ENCODE measurements at places on chromosomes 16 and 17. TPM values are rescaled to one million over a fixed set of nuclear protein-coding genes. Genes with fewer than 3 reads are reported as not detected.

DNA sequence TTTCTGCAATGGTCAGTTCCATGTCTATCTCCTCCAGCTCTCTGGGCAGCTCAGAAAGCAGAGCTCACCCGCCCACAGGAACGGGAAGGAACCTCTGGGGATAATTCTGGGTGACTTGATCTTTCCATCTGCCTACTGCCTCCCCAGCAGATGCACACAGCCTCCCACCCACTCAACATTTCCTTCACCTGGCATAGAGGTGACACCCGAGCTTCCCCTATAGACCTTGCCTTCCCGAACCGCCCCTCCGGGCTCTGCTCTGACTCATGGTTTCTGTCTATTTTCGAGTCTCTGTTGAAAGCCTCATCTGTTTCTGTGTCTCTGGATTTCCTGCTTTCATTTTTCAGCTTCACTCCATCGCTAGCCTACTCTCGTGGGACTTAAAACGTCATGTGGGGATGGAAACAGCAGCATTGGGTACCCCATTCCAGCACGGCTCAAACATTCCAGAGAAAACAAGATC lies 11.4 kb downstream of the GGA3 start:
- DNase-seq, result no peak

DNA sequence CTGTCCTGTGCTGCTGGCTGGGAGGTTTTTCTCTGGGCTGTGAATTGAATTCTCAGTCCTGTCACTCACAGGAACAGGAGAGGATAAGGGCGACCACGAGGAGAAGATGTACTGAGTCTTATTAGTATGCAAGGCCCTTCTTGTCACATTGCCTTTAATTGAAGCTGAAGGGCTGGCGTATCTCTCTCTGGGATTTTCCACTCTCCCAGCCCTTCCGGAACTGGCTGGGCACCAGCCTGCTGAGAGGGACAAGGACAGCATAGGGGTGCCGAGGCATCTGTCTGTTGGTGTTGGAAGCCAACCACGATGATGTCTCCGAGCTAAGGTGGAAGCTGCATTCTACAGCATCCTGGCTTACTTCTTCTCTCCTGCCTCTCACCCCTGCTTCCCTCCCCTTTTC lies 33.2 kb downstream of the GPRC5B start:
- no peak for DNase-seq

FOXO3B gene
- total RNA-seq, result 0.88 TPM

GRCh38 chr17:61583242-61583641 lies 7.8 kb downstream of the NACA2 start:
- DNase-seq, result no peak

MYO15A gene
- total RNA-seq, result 0.25 TPM

GDPD3 gene
- 2.3 TPM for total RNA-seq

- DNase-seq, result no peak
Observed at GRCh38 chr16:85653290-85653891, 35.4 kb downstream of the GINS2 start.

PRSS8 gene
- not detected for total RNA-seq

MPHOSPH6 gene
- total RNA-seq, result 11.3 TPM

GRCh38 chr17:63156986-63157385 lies 191.0 kb downstream of the TANC2 start:
- DNase-seq, result no peak

GRCh38 chr17:59783221-59784047 lies 76.0 kb downstream of the VMP1 start:
- DNase-seq, result no peak

DNA sequence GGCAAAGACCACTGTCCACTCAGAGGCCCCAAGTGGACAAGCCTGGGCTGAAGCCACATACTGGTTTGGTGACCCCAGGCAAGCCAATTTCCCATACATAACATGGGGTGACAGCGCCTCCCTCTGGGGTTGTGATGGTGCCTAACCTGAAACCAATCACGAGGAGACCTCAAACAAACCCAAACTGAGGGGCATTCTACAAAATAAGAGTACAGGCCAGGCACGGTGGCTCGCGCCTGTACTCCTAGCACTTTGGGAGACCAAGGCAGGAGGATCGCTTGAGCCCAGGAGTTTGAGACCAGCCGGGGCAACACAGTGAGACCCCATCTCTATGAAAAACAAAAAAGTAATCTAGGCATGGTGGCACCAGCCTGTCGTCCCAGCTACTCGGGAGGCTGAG lies 3.6 kb downstream of the P2RX5 start:
- DNase-seq, result no peak

DNA sequence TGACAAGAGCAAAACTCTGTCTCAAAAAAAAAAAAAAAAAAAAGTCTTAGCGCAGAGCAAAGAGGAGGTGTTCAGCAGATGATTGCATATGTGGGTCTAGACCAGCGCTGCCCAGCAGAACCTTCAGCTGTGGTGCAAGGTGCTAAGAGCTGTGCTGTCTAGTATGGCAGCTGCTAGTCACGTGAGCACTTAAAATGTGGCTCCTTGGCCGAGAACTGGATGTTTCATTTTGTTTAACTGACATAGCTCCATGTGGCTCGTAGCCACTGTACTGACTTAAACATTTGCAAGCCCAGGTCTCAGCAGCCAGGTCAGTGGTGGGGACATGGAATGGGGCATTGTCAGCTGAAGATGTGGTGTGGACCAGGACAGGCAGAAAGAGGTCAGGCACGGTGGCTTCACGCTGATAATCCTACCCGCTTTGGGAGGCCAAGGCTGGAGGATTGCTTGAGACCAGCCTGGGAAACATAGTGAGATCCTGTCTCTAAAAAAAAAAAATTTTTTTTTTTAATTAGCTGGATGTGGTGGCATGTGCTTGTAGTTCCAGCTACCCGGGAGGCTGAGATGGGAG lies 9.2 kb downstream of the C1QTNF1 start:
- DNase-seq, result no peak

- DNase-seq, result no peak
Observed at GRCh38 chr16:27471661-27472060, 69.7 kb downstream of the IL21R start.

LGALS9 gene
- 15.2 TPM for total RNA-seq

GSG1L2 gene
- total RNA-seq, result not detected

DEXI gene
- 110 TPM for total RNA-seq

- DNase-seq, result no peak
Observed at GRCh38 chr17:44826123-44826790, 3.8 kb downstream of the GJC1 start.

- no peak for DNase-seq
Observed at GRCh38 chr16:78395035-78395434, 295.6 kb downstream of the WWOX start.

AGRP gene
- not detected for total RNA-seq

DNA sequence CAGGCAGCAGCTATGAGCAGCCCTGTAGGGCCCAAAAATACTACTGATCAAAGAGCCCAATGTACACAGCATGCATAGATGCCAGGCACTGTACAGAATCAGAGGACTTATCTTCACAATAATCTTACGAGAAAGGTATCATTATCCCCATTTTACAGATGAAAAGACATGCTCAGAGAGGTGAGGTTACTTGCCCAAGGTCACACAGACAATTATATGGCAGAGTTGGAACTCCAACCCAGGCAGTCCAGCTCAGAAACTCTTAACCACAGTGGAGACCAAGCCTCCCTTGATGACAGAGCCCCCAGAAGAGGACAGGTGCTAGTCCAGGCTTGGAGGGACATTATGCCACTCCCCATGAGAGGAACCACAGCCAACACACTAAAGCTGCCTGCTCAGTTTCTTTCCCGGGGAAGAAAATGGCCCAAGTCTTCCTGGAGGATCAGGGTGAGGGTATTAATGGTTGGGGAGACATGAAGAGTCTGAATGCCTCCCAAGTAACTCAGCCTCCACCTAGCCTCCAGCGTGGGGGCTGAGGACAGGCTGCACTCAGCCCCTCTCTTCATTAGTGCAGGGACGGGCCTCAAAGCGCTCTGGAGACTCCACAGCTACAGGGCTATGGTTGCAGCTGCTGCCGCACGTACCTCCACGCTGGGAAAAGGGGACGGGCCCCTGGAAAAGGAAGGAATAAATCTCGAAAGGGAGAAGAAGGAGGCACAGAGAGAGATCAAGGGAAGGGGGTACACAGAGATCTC lies 826 bp downstream of the UNC119 start:
- no peak for DNase-seq

TEX19 gene
- not detected for total RNA-seq

GRCh38 chr17:17714261-17714866 lies 33.1 kb downstream of the RAI1 start:
- DNase-seq, result no peak

GRCh38 chr17:50428831-50429424 lies 2.9 kb downstream of the ACSF2 start:
- DNase-seq, result no peak

IGF2BP1 gene
- not detected for total RNA-seq

PTX4 gene
- not detected for total RNA-seq

DNA sequence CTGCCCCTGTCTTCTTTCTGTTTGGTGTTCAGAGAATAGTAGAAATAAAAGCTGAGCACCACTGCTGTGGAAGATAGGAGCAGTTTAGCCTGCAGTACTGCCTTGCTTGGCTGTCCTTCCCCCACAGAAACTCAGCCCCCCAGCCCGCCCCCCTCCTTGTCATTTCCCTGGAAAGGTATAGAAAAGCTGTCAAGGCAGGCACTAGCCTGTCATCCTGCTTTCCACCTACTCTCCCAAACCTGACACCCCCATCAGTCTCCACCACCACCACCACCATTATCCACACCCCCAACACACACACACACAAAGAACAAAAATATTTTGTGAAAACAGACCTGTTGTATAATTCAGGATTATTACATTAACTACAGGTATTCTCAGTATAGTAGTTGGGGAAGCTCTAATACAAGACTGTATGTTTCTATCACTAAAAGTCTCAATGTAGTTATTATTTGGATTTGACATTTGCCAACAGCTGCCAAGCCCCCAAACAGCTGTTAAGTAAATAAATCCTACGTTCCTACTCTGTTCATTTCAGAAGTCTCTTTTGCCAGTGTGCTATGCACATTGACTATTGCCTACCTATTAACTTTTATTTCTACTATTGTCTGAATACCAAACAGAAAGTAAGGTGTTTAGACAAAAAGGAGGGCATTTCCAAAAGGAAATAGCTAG lies 128.8 kb downstream of the CYB561 start:
- DNase-seq, result no peak

DNA sequence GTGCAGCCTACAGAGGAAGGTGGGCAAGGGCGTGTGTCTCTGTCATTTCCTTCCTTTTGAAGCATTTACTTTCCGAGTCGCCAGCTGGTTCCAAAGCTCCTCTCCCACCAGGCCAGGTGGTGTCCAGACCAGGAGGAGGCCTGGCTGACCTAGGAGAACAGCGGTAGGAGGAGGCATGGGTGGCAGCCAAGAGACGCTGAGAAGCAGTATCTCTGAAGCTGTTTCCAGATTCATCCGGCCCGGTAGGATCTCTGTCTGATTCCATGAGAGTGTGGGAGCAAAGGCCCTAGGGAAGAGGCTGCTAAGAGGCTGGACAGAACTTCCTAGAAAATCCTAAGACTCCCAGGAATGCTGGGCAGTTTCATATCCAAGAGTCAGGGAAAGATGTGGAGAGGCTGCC lies 20.3 kb downstream of the MEOX1 start:
- peak; percentile 43 for DNase-seq

DNA sequence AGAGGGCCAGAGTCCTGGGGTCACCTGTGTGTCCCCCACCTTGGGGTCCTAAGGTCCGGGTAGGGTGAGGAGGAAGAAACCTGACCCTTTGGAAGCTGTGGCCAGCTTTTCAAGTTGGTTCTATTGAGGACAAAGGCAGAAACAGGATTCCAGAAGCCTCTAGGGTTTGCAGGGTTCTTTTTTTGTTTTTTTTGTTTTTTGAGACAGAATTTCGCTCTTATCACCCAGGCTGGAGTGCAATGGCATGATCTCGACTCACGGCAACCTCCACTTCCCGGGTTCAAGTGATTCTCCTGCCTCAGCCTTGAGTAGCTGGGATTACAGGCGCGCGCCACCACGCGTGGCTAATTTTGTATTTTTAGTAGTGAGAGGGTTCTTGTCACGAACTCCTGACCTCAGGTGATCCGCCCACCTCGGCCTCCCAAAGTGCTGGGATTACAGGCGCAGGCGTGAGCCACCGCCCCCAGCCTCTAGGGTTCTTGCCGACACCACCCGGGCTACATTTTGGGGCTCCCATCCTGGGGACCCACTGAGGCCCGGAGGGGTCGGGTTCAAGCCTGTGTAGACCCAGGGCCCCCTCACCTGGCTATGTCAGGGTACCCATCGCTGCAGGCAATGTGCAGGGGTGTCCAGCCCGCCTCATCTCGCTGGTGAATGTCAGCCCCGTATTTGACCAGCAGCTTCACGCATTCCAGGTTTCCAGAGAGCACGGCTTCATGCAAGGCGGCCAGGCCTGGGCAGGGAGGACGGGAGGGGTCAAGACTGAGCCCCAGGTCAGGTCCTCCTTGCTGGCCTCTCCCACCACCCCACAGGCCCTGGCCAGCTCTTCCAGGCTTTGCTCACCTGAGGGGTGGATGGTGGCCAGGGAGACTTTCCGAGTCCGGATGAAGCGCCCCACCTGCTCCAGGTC lies 674 bp downstream of the PPP1R27 start:
- no peak for DNase-seq

GAS2L2 gene
- 0.08 TPM for total RNA-seq

DNA sequence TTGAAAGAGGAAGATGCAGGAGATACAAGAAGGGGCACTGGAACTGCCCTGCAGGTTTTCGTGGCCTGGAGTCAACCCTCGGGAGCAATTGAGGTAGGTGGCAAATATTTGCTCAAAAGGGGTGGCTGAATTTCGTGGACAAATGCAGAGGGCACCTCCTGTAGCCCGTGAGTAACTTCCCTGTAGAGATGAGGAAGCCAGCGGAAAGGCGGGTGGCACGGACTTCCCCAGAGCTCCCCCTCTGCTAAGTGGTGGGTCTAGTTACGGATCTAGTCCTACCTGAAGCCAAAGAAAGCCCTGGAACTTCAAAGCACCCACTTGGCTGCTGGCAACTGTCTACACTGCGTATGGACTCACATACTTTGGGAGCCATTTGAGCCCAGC lies 1.0 kb upstream of the ATP2C2 start:
- no peak for DNase-seq

DNA sequence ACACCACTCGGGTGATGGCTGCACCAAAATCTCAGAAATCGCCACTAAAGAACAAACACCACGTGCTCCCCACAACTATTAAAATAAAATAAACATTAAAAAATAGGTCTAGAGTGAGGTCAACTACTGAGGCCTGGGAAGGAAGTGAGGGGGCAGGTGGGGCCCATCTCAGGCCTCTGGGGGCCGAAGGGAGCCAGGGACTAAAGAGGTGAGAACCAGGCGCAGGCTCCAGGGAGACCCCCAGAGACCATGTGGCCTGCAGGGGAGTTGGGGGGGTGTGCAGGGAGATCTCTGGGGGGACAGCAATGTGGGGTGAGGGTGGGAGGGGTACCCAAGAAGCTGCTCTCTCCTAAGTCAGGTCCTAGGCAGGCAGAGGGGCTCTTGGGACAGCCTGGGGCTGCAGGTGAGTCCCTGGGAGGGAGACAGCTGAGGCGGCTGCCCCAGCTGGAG lies 111.3 kb upstream of the SMURF2 start:
- no peak for DNase-seq

DNA sequence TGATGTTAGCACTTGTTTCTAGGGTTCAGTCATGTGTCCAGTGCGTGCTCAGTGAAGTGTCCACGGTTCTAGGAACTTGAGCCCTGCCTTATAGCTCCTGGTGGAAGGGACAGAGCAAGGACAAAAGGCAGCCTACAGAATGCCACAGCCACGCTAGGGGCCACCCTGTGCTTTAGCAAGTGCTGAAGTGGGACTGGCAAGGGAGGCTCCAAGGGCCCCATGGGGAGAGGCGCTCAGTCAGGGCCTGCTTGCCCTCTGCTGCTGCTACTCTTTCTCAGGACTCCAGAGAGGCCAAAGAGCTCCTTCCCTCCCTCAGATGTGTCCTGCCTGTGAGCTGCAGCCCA lies 6.8 kb downstream of the NT5C start:
- DNase-seq, result no peak

TNFRSF17 gene
- total RNA-seq, result not detected

GRCh38 chr17:58913971-58914769 lies 158.5 kb downstream of the PPM1E start:
- no peak for DNase-seq

- DNase-seq, result no peak
Observed at GRCh38 chr17:71472809-71473789, 647.7 kb upstream of the SOX9 start.

All from left ventricle myocardium inferior (tissue), 1 donor.